Fibroblast of mammary gland (primary cell): ENCODE measurements at places on chromosomes 5 and 9.

GRCh38 chr5:38413696-38414095 is 142.8 kb downstream of the LIFR start:
- DNase-seq: no peak

DNA sequence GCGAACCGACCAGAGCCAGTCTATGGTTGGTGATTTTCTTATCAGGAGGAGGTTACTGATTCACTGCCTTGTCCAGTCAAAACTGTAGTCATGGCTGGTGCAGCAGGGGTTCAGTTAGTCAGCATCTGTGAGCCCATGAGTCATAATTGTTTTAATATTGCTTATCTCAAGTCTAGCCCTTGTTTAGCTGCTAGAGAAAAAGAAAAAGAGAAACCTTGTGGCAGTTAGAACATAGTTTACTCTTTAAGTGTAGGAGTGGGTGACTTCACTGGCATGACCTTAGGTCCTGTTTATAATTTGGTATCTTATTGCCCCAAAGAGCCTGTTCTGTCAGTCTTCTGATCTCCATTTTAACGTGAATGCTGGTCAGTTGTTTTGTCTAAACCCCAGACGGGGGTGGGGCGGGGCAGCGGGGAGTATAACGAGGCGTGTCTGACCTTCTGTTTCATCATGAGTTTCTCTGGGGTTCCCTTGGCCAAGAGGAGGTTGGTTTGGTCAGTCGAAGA is 76.9 kb upstream of the NFIL3 start:
- peak; percentile 84 for DNase-seq

DNA sequence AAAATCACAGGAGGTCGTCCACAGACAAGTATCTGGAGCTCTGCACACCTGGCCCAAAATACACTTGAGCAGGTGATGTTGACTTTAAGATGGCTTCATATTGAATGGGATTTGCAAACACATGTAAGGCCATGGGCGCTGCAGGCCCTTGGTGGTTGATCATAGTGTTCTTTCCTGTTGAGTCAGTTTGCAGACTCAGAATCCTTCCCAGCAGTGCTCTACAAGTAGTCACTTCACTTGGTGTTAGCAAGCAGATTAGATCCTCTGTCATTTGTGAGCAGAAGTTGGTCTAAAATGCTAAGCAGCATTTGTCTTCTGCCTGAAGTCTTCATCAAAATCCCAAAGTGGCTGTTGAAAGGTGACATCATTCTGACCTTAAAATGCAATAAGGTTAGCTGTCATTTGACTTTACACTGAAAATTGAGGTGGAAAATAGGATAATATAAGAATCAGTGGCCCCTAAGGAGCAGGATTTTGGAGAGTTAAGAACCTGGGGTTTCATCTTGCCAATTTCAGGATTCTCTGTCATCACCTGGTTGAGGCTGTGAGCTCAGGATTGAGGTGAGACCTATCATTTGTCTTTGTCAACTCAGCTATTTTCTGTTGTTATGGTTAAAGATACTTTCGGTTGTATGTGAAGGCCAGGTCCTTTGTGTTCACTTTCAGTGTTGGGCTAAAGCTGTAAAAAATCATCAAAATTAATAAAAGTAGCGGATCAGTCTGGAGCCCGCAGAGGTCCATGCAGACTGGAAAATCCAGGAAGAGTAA is 114.5 kb downstream of the LRRC70 start:
- no peak for DNase-seq

- DNase-seq: no peak
These were observed 309.6 kb downstream of the SLIT3 start for GRCh38 chr5:168991311-168991710.
